ENCODE measurements at places on chromosomes 6 and 20.

GRCh38 chr20:50625986-50626677 lies 65.2 kb downstream of the RIPOR3 start:
- no peak for DNase-seq

- no peak for DNase-seq
Observed at GRCh38 chr20:19528286-19529030, 229.6 kb upstream of the RIN2 start.

GRCh38 chr20:47358039-47358671 lies 1.7 kb upstream of the ZMYND8 start:
- DNase-seq = no peak

GRCh38 chr6:131130554-131130940 lies 4.7 kb upstream of the AKAP7 start:
- DNase-seq = no peak

DNA sequence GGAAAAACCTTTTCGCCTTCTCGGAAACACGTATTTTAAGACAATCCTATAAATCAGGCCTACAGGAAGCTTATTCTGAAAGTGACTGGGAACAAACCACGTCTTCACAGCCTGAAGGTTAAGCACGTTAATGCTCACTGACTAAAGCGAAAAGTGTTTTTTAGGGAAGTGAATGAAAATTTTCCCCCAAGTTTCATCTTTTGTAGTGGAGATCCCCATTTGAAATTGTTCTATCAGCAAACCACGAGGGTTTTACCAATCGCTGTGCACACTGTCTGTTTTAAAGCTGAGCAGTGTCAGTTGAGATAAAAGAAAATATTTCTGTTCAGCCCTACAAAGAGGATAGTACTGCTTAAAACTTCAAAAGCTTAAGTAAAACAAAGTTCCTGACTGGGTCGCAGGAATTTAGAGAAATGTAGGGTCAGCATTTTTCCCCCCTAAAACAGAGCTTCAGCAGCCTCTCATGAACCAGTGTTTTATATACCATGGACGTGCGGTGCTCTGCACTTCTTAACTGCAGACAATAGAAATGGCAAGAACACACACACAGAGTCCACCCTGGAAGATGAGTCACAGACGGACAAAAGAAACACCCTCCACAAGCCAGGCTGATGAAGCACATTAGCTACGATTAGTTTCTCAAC lies 34.9 kb downstream of the SLC22A23 start:
- DNase-seq = no peak

DNA sequence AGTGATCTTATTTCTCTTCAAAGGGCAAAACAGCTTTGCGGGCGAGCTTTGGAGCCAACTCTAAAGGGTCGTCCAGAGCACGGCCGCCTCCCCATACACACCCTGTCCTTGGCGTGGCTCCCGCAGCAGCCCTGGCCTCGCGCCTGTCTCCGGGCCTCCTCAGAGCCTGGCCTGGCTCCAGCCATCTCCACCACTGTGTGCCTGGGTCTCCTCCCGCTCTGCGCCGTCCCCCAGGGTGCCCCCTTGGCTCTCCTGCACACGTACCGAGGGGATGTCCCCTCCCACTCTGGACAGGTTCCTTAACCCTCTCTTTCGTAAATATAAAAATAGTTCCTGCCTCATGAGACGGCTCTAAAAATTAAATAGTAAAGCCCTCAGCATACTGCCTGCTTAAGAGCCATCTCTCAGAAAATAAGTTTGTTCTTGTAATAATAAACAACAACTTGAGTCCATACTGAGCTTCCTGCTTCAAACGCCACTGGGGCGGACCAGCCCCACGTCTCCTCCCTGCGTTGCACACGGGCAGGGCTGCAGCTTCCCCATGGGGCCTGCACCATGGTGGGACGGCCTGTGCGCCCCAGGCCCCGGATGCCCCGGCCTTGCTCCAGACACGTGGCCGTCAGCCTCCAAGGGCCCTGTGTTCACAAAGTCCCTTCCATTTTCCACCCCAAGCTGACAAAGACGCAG lies 226.2 kb downstream of the TTLL2 start:
- no peak for DNase-seq

DNA sequence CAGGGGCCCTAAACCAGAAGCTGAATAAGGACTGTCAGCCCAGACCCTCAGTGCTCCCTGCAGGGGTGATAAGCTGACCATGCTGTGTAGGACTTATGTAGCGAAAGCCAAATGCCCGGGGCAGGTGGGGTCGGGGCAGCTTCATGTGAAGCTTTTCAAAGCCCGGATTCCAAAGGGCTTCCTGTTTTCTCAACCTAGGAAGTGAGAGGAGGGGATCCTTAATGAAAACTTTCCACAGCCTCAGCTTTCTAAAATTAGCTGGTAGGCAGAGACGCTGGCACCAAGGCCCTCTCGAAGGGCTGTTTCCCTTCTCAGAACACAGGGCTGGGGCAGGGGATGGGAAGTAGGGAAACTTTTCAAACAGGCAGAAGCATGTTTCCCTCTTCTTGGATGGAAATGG lies 148.9 kb downstream of the NFATC2 start:
- no peak for DNase-seq

- DNase-seq = peak; percentile 62
Observed at GRCh38 chr6:158605266-158605878, 39.2 kb downstream of the DYNLT1 start.

All from CD4-positive, alpha-beta T cell treated with Interleukin-2 at 100 ng/mL for 4 hours (primary cell).